ENCODE measurements at places on chromosomes 4 and X.

DNA sequence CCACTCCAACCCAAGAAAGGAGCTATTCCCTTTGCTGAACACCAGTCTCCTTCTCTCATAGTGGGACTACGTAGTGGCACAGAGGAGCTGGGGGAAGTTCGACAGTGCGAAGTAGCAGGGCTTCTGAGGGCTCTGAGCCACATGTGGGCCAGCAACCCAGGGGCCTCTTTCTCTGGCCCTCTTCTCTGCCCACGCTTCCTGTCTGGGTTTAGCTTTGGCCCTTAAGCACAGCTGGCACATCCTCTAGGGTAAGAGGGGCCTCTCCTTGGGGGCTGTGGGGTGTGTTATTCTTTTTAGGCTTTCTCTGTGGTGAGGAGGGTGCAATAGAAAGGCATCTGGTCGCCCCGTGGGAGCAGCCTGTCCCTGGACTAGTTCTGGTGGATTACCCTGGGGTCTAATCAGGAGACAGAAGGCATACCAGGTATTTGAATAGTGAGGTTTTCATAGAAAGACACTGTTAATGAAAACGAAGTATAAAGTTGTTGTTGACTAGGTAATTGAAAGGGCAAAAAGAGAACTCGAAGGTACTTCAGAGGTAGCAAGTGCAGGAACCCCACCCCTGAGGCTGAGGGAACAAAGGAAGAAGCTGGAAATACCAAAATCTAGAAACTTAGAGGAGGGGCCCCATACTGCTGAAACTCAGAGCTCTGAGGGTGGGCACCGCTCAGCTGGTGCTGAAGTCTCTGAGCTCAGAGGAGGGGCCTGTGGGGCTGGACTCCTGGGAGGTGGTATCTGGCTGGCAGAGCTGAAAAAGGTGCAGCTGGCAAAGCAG, 151.9 kb upstream of the RPS6KA3 start:
- DNase-seq: no peak

- no peak for DNase-seq
Measured at GRCh38 chr4:76622717-76623116, 187.7 kb downstream of the SHROOM3 start.

DNA sequence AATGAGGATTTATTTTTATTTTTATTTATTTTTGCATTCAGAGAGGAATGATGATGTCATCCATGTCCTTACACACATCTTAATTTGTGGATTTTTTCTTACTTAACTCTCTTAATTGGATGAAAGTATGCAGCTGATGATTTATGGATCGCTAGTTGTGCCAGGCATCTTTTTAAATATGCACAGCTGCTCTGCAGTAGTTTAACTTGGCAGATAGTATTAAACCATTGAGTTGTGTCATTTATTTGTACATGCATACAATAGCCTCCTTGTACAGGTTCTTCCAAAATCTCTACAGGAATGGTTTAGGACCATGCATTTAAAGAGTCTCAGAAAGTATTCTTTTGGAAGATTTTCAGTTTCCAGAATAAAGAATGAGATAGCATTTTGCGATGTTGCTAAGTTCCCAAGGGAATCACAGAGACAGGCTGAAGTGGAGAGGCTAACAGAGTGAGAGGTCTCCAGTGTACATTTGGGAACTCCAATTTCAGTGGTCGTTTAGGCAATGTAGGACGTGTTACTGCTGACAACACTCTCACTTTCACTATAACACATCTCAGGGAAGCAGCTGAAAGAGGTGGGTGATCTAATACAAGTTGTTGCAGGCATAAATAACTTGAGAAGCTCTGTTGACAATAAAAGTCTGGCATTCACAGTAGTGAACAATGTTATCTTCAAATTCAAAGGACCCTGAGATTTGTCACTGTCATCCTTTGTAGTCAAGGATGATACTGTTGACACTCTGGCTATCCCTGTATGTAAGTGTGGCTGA, 49.9 kb upstream of the SCRG1 start:
- DNase-seq: no peak

GRCh38 chr4:48332661-48333060, 8.7 kb upstream of the SLAIN2 start:
- DNase-seq: no peak

GRCh38 chrX:104695593-104695992, 129.6 kb downstream of the IL1RAPL2 start:
- no peak for DNase-seq

- DNase-seq: no peak
Measured at GRCh38 chr4:165208221-165208652, 876 bp downstream of the KLHL2 start.

GRCh38 chr4:108532187-108532586, 88.2 kb upstream of the RPL34 start:
- no peak for DNase-seq

Measured in activated T-cell treated with anti-CD3 and anti-CD28 coated beads, Interleukin-2, amount 50 U/mL, for 4 hours (primary cell).